ENCODE measurements at places on chromosomes 1 and 21. TPM values are rescaled to one million over a fixed set of nuclear protein-coding genes. Genes with fewer than 3 reads are reported as not detected.

The RGSL1 gene
- total RNA-seq = not detected

The DCDC2B gene
- not detected for total RNA-seq

The PLA2G4A gene
- total RNA-seq = 67.5 TPM

The KCNC4 gene
- 2.5 TPM for total RNA-seq

The FCGR1A gene
- not detected for total RNA-seq

The HFM1 gene
- 0.49 TPM for total RNA-seq

The FOXE3 gene
- not detected for total RNA-seq

The SON gene
- total RNA-seq = 89.7 TPM

The RNASEL gene
- 12.2 TPM for total RNA-seq

The FCRL6 gene
- total RNA-seq = not detected

The MX2 gene
- 7.0 TPM for total RNA-seq

The EPHB2 gene
- total RNA-seq = 0.97 TPM

The CYP4Z1 gene
- not detected for total RNA-seq

The BMP8A gene
- total RNA-seq = 0.90 TPM

The S100A16 gene
- total RNA-seq = 200 TPM

The MNDA gene
- total RNA-seq = not detected

The PLA2G2F gene
- total RNA-seq = not detected

The FALEC gene
- not detected for total RNA-seq

The PTAFR gene
- total RNA-seq = not detected

The SYT2 gene
- total RNA-seq = not detected

The NMNAT2 gene
- 3.4 TPM for total RNA-seq

The CRNN gene
- total RNA-seq = not detected

The PLA2G2C gene
- not detected for total RNA-seq

Data from cardiac atrium fibroblast (primary cell).